ENCODE measurements at places on chromosomes 16 and 17. TPM values are rescaled to one million over a fixed set of nuclear protein-coding genes. Genes with fewer than 3 reads are reported as not detected.

The RBFOX1 gene
- total RNA-seq: 9.0 TPM

The MT1M gene
- total RNA-seq: 1.5 TPM

The TPSG1 gene
- not detected for total RNA-seq

The CD300H gene
- not detected for total RNA-seq

The FNDC8 gene
- not detected for total RNA-seq
